ENCODE measurements at places on chromosomes 7 and 10.

DNA sequence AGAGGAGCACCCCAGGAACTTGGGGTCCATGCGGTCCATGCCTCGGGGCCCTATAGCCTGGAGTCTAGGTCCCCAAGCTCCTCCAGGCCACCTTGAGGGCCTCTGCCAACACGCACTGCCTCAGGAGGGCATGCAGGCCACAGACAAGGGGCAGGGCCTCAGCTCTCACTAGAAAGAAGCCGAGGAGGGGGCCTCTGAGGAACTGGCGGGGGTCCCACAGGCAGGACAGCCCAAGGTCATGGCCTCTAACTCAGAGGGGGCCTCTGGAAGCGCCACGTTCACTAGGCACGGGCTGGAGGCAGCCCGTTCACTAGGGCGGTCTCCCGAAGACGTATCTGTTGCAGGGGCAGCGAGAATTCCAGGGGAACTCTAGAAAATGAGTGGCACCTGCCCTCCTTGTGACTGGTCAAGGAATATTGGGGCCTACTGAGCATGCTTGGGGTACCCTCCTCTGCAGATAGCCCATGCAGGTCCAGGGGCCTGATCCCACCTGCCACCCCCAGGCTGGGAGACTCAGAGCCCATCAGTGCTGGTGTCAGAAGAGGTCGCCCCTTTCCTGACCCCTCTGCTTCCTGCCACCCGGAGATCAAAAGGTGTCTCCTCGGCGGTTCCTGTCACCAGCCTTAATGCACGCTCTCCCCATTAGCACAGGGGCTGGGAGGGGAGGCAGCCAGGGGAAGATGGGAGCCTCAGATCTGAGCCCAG is 86.7 kb upstream of the RET start:
- DNase-seq, result no peak

GRCh38 chr7:79923953-79924352 is 210.7 kb upstream of the GNAI1 start:
- no peak for DNase-seq

DNA sequence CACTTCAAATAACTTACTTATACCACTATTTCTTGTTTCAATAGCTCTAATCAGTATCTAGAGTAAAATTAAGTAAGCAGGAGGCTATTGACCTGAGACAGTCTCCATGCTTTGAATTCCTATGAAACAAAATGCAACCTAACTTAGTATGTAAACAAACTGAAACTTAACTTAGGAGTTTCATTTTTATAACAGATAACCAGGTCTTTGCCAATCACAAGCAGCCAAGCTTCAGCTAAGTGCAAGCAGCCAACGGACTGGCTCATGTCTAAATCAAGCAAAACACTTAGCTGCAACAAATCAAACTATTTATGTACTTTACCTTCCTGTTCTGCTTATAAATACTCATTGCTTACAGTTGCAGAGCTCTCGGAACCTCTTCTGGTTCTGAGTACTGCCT is 4.4 kb upstream of the GSTK1 start:
- no peak for DNase-seq

- DNase-seq, result no peak
Observed at GRCh38 chr7:280461-280860, 9.5 kb upstream of the FOXL3 start.

DNA sequence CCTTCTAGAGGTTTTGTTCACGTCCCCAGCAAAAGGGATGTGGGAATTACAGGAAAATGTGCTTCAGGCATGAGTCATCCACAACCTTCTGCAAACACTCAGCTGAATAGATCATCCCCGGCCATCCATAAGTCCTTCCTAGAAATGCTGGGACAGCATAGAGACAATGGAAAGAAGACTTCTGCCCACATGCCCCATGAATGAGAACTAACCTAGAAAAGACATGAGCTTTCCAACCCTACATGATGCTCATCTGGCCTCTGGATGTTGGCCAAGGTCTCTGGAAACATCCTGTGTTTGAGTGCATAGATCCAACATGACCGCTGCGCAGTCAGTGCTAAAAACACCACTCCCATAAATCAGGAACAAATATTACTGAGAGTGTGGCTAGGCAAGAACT is 277.5 kb downstream of the PLXNA4 start:
- DNase-seq, result no peak

DNA sequence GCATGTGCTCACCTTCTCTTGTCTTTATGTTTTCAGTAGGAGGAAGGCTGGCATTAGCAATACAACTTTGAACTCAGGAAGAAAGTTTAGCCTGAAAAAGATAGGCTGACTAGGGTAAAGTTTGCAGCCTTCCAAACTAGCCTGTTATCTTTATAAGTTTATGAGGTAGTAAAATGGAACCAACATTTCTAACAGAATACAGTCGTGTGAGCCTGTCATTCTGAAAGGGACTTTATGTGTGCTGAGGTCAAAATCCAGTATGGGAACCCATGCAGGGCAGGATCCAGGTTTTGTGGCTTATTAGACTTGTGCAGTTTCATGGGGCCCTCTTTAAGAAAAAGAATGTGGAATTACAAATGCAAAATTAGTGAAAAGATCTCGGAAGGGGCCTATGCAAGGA is 201.0 kb upstream of the PRPS1L1 start:
- DNase-seq, result no peak

DNA sequence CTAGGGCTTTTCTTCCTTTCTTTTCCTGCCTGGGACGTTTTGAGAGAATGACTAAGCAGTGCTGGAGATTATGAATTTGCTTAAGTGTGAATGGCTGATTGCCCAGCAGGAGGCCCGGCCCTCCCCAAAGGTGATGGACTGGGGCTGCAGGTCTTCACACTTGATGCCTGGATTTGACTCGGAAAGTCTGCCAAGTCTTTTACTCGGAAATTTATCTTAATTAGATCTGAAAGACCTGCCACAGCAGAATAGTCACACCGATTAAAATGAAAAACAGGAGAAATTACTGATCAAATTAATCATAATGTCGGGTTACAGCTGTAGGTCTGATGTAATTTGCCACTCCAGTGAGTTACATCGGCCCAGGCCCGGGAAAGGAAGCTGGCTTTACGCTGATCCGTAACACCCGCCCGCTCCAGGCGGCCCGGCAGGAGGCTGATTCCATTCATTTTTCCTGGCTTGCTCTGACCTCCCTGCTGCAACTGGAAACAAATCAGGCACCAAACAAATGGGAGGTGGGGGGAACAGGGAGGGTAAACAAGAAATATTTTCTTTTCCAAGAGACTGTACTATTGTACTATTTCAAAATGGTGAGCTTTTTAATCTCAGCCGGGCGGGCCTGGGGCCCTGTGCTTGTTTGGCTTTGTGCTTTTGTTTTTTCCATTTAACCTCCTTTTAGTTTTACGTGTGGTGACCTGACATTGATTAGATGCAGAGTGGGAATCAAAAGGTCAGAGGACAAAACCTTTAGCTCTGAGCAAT is 212.4 kb upstream of the YAE1 start:
- DNase-seq, result no peak

GRCh38 chr10:24822590-24822989 is 98.9 kb upstream of the ARHGAP21 start:
- no peak for DNase-seq
